Left lung (tissue), 14 donors: ENCODE measurements at places on chromosomes 16 and 17. TPM values are rescaled to one million over a fixed set of nuclear protein-coding genes. Genes with fewer than 3 reads are reported as not detected.

GCGR gene
- not detected for total RNA-seq

IL21R gene
- 4.2 TPM for total RNA-seq

FOXN1 gene
- total RNA-seq = 0.18 TPM

ACE gene
- 68.9 TPM for total RNA-seq

DNA sequence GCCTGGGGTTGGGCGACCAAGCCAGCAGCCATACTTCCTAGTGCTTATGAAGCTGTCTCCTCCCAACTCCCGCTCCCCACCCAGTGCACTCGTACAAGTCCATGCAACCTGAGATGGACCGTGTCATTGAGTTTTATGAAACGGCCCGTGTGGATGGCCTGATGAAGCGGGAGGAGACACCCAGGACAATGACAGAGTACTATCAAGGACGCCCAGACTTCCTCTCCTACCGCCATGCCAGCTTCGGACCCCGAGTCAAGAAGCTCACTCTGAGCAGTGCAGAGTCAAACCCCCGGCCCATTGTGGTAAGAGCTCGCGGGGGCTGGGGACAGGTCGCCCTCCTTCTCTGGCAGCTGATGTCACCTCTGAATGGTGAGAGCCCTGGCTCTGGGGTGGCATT, 11.0 kb upstream of the KATNB1 start:
- no peaks in the 10 kb centered on the region for H3K36me3 ChIP-seq
- no peak overlapping the region for H3K27ac ChIP-seq
- H3K4me1 ChIP-seq = no peaks in the 10 kb centered on the region
- DNase-seq = no peak
- H3K4me3 ChIP-seq = no peak overlapping the region

- H3K27me3 ChIP-seq = no peaks in the 10 kb centered on the region
- no peak for DNase-seq
- no peaks in the 10 kb centered on the region for H3K4me1 ChIP-seq
- H3K4me3 ChIP-seq = no peak overlapping the region
- H3K36me3 ChIP-seq = no peaks in the 10 kb centered on the region
Observed at GRCh38 chr16:56344518-56345405, 80.6 kb downstream of the AMFR start.

DNA sequence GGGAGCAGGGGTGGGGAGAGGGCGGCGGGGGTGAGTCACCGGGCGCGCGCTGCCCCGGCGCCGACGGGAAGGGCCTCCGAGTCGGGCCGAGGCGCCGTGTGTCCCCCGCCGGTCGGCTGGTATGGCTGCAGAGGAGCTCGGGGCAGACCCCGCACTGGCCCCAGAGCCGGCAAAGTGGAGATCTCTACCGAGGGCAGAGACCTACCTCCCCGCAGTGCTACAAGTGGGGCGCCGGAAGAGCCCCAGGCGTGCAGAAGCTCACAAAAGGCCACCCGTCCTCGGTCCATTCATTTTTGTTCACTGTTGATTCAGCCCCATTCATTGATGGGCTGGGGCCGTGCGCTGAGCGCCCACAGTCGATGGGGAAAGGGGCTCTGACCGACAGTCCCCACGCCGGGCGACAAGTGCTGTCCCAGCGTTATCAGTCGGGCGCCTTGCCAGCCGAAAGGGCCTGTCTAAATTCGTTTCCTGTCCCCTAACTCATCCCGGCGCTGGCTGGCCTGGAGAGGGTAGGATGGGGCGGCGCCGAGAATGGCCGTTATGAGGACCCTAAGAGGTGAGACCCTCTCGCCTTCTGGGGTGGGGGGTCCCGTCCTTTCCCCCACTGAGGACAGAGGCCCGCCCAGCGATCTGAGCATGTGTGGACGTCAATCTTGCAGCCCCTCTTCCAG, 709 bp upstream of the ENO3 start:
- no peak for DNase-seq
- H3K4me3 ChIP-seq = peak overlapping the region; percentile 87
- H3K27ac ChIP-seq = peak overlapping the region; percentile 99
- H3K36me3 ChIP-seq = no peaks in the 10 kb centered on the region

DNA sequence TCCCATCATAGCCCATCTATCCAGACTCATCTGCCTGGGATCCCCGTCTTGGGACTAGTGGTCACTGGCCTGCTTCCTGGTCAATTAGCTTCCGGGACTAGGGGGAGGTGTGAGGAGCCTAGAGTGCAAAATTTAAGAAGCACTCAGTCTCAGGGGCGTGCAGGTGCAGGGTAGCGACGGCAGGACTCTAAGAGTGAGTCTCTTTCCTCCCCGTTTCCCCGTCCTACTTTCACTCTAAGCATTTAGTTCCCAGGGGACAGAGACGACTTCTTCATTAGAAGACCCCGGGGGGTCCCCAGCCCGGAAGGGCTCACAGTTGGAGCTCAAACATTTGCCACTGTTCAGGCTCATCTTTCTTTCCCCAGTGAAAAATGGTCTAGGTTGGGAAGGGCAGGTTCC, 677 bp upstream of the ZNHIT3 start:
- no peak for DNase-seq
- peaks cover 16% of the 10 kb centered on the region for H3K4me1 ChIP-seq
- H3K4me3 ChIP-seq = peak overlapping the region; percentile 79
- H3K27ac ChIP-seq = peak overlapping the region; percentile 72
- H3K36me3 ChIP-seq = no peaks in the 10 kb centered on the region
- H3K27me3 ChIP-seq = peaks cover 3% of the 10 kb centered on the region

GRCh38 chr16:85909932-85910853, 11.2 kb downstream of the IRF8 start:
- no peaks in the 10 kb centered on the region for H3K27me3 ChIP-seq
- no peak overlapping the region for H3K27ac ChIP-seq
- H3K4me3 ChIP-seq = no peak overlapping the region

- H3K4me3 ChIP-seq = no peak overlapping the region
- no peaks in the 10 kb centered on the region for H3K4me1 ChIP-seq
- no peaks in the 10 kb centered on the region for H3K36me3 ChIP-seq
- H3K27me3 ChIP-seq = peaks cover 9% of the 10 kb centered on the region
- H3K27ac ChIP-seq = no peak overlapping the region
- DNase-seq = no peak
Observed at GRCh38 chr16:9948933-9949332, 233.3 kb downstream of the GRIN2A start.

DNA sequence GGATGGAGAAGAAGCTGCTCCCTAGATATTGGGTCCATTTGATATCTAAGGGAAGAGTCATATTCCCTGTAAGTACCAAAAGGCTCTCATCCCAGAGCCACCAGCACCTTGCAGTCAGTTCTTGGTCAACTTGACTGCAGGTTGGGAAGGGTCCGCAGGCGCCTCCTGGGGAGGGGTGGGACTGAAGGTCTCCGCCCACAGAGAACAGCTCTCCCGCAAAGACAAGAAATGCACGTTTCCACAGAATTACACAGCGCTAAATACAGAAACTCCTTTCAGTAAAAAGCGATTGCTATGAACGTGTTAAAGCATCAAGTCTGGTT, 864 bp upstream of the CTCF start:
- H3K27me3 ChIP-seq = no peaks in the 10 kb centered on the region
- H3K4me1 ChIP-seq = peaks cover 45% of the 10 kb centered on the region
- H3K36me3 ChIP-seq = no peaks in the 10 kb centered on the region
